ENCODE measurements at places on chromosomes 12 and 14. TPM values are rescaled to one million over a fixed set of nuclear protein-coding genes. Genes with fewer than 3 reads are reported as not detected.

Gene LRP1-AS
- total RNA-seq = not detected

Gene IL26
- total RNA-seq = not detected

Gene SRRM4
- total RNA-seq = not detected

Gene KIAA0586
- total RNA-seq = 14.5 TPM

Gene LRFN5
- under 0.01 TPM for total RNA-seq

Gene CFAP251
- total RNA-seq = 37.9 TPM

Gene DNAJC22
- total RNA-seq = 0.35 TPM

Gene YLPM1
- 21.9 TPM for total RNA-seq

Gene PRR13
- total RNA-seq = 111 TPM

Gene CSRP2
- 31.9 TPM for total RNA-seq

Data from airway epithelial cell (primary cell).